Stimulated activated CD8-positive, alpha-beta memory T cell treated with anti-CD3 and anti-CD28 coated beads, Interleukin-15, amount 100 ng/mL, for 24 hours (primary cell): ENCODE measurements at places on chromosomes 13 and 19.

GRCh38 chr19:8684001-8684902 is 14.3 kb downstream of the ACTL9 start:
- DNase-seq = no peak

- no peak for DNase-seq
Measured at GRCh38 chr13:27822258-27822872, 30.1 kb downstream of the GSX1 start.

- DNase-seq = no peak
Measured at GRCh38 chr19:52749780-52750179, 14.9 kb upstream of the ZNF611 start.

DNA sequence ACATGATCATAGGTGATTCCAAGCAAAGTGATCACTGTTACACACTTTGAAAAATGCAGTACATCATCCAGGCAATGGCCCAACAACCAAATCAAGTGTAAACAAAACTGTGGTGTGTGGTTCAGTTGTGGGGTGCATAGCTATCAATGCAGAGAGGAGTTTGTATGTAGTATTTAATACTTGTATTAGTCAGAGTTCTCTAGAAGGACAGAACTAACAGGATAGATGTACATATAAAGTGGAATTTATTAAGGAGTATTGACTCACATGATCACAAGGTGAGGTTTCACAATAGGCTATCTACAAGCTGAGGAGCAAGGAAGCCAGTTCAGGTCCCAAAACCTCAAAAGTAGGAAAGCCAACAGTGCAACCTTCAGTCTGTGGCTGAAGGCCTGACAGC is 249.3 kb upstream of the HTR2A start:
- DNase-seq = no peak

DNA sequence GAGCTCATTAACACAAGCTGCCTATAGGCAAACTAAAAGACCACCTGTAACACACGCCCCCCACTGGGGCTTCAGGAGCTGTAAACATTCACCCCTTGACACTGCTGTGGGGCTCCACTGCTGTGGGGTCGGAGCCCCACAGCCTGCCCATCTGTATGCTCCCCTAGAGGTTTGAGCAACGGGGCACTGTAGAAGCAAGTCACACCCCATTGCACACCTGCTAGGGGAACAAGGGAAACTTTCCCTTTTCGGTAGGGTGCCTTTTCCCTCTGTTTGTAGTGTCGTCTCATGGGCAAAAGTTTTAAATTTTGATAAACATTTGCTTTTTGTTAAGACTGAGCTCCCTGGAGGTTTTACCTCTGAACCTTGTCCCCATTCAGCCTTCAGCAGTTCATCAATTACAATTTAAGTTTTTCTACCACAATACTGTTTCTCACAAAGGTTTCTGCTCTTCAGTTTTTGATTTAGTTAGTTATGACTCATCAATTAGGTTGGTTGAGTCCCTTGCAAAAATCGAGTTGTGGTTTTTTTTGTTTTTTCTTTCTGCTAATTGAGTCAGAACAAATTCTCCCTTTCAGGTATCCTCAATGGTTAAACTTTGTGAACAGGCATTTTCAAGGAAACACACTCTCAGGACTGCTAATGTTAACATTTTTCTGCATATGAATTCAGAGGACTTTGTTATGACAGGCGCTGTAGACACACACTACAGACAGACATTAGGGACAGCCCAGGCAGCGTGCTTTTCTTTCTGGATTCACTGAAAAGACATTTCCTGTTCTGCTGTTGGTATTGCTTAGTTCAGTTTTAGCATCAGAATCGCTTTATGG is 35.1 kb downstream of the ZNF433 start:
- DNase-seq = no peak

GRCh38 chr13:101155920-101156319 is 260.4 kb downstream of the NALCN start:
- no peak for DNase-seq

DNA sequence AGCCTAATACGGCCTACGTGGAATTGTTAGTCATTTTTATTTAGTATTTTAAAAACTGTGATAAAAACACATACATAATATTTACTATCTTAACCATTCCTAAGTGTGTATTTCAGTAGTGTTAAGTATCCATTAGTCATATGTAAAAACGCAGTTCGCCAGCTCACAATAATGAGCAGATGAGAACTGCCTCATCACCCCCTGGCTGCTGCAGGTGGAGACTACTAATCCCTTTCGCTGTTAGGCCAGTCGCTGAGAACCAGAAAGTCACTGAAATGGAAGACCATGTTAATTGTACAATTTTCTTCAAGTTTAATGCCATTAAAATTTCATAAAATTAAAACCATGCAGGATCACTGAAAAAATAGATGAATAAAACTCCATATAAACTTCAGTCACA is 1.6 kb downstream of the ESD start:
- DNase-seq = no peak

DNA sequence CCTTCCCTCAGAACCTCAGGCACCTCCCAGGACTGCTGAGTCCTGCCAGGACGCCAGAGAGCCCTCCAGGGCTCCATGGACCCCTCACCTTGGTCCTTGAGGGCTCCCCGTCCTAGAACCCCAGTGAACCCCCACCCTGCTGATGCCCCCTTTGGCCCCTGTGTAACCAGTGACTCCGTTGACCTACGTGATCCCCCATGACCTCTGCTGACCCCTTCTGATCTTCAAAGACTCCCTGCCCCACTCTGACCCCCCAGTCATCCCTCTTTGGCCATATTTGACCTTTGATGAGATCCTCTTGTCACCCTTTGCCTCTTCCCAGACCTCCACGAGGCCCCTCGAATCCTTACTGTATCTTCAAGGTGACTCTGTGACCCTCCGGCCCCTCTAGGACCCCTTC is 91.3 kb downstream of the MAP4K1 start:
- no peak for DNase-seq

DNA sequence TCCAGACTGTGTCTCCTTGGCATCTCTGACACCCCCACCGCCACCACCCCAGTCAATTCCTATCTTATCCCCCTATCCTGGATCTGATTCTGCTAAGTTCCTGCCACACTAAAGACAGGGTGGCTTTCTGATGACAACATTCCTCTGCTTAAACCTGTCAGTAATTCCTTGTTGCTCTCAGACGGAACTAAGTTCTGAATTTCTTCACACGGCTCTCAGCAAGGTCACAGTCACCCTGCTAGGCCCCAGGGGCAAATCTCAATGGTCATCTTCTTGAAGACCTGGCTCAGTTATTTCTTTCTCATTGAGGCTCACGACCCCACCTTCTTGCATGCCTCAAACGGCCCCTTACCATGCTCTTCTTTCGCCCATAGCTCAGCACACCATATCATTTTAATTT is 7.6 kb downstream of the ALOX5AP start:
- no peak for DNase-seq

DNA sequence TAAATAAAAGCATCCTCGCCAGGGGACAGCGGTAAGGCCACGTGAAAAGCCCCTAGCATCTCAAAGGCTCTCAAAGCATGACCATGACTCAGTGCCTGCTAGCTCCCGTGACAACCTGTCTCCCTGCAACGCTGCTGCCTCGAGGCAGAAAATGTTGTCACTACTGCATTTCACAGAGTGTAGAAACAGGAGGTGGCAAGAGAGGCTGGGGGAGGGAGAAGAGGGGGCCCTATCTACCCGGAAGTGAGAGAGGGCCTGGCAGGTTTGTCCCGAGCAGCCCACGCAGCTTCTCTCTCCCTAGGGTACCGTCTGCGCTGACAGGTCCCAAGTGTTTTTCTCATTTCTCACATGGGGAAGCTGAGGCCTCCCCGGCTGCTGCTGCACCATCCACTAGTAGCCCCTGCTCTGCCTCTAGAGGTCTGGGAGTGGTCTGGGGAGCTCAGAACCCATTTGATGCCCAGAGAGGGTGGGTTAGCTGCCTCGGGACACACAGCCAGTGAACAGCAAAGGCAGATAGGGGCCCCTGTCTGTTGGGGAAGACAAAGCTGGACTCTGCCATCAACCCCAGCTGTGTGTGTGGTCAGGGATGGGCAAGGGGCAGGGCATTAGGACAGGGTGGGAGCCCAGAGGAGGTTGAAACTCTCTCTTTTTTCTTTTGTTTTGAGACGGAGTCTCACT is 3.7 kb downstream of the TINCR start:
- no peak for DNase-seq

DNA sequence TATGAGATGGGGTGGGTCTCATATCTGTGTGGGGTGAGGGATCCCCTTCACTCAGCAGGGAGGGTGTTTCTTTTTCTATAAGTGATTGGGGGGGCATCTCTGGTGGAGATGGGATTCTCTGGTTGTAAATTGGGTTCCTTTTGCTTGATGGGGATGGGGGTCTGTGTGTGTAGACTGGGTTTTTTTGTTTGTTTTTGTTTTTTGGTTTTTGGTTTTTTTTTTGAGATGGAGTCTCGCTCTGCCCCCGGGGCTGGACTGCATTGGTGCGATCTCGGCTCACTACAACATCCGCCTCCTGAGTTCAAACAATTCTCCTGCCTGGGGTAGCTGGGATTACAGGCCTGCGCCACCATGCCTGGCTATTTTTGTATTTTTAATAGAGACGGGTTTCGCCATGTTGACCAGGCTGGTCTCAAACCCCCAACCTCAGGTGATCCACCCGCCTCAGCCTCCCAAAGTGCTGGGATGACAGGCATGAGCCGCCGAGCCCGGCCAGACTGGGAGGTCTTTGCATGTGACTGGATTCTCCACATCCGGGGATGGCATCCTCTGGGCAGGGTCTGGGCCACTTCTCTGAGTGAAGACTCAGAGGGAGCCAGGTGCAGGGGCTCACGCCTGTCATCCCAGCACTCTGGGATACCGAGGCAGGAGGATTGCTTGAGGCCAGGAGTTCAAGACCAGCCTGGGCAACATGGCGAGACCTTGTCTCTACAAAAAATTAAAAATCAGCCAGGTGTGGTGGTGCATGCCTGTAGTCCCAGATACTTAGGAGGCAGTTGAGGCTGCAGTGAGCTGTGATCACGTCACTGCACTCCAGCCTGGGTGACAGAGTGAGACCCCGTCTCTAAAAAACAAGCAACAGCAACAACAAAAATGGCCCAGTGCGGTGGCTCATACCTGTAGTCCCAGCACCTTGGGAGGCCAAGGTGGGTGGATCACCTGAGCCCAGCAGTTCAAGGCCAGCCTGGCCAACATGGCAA is 799 bp downstream of the MYBPC2 start:
- DNase-seq = no peak

DNA sequence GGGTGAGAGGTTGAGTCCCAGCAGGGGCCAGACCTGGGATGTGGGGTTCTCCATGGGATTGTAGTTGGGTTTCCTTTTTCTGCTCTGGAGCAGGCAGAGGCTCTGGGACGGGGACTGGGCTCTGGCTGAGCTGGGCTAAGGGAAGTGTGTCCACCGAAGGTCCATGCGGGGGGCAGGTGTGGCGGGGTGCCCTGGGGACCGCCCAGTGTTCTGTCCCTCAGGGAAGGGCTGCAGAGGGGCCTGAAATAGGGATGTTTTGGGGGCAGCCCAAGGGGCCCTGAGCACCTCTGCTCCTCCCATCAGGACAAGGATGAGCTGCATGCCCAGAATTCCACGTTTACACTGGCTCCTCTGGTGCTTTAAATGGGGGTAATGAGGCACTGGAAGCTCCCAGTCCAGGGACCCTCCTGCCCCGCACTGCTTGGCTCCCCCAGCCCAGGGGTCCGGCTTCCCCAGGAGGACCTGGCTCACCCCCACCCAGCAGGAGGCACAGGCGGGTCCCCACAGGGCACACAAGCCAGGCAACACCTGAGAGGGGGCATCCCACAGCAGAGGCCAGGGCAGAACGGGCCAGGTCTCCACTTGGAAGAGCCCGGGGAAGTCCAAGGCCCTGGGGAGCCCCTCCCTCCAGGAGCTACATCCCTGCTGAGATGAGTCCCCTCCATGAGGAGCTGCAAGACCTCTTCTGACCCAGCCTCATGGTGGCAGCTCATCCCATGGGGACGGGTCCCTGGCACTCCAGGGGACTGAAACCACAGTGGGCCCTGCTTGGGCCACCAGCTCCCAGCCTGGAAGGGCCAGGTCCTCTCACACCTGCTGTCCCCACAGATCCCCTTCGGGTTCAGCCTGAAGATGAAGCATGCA is 14.7 kb upstream of the ZNF14 start:
- DNase-seq = no peak

GRCh38 chr19:1864480-1865171 is 1.2 kb upstream of the KLF16 start:
- DNase-seq = peak; percentile 42

DNA sequence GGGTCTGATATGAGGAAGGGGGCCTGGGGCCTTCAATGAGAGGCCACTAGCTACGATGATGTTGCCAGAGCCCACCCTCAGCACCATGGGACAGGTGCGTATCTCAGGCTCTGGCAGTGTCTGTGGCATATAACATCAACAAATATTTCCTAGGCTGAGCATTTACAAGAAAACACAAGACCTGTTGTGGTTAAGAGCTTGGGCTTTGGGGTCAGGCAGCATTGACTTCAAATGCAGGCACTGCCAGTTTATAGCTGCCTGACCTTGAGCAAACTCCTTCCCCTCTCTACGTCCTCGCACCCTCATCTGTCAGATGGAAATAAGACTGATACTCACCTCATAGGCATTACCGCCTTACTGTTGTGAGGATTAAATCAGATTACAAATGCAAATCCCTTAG is 156.0 kb downstream of the KATNAL1 start:
- no peak for DNase-seq

DNA sequence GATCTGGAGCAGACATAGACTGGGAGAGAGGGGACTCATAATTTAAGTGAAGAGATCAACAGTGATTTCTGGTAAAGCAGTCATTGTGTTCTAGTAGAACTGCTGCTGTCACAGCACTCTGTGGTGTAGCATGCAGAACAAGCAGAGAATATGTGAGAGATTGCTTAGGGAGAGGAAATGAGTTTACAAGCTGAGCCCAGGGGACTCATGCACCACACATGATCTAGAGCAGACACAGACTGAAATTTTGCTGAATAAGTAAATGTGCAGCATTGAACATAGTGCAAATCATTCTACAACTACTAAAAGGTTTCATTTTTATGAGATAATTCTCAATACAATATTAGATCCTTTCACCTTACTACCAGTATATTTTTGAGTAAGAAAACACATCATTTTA is 125.7 kb downstream of the MYO16 start:
- no peak for DNase-seq

DNA sequence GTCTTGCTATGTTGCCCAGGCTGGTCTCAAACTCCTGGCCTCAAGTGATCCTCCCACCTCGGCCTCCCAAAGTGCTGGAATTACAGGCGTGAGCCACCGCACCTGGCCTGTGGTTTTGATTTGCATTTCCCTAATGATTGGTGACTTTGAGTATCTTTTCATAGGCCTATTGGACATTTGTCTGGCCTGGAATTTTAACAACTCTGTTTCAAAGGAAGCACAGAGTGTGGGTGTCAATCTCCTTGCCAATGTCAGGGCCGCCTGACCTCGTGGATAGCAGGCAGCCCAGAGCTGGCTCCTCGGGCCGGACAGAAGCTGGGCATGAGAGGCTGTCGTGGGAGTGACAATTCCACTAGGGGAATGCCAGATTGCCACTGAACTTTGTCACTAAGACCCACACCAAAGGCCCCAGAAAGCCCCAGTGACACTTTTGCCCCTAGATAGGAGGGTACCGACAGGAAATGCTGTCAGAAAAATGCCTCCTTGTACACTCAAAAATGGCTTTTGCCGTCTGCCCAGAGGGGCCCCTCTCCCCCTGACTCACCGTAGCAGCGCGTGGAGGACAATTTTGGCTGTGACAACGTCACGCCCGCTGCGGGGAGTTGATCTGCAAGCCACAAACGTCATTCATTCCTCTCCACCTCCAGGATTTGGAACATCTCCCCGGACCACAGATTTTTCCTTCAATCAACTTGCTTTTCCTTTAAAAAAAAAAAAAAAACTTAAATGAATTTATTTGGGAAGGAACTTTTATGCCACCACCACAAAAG is 11.7 kb upstream of the ADGRE5 start:
- peak; percentile 60 for DNase-seq
